ENCODE measurements at places on chromosomes 6 and 20. TPM values are rescaled to one million over a fixed set of nuclear protein-coding genes. Genes with fewer than 3 reads are reported as not detected.
A peak's percentile ranks its signal among the peaks of the same experiment; 100 is the strongest.

GRCh38 chr20:23639490-23639958 lies 1.8 kb upstream of the CST3 start:
- no peak for DNase-seq

DNA sequence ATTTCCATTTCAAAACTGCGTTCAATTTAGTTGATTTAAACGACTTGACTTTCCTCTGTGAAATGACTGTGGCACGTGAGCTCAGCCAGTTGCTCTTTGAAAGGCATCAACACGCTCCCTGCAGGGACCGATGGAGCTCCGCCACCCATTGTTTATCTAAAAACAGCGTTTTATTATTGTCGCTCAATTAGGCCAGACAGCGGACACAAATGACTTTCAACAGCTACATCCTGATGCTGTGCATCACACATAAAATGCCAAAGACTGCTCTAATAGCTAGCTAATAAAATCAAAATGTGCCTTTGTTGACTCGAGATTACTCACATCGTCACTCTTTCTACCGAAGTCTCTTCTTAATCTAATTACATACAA lies 332.5 kb downstream of the CD83 start:
- DNase-seq: no peak

DNA sequence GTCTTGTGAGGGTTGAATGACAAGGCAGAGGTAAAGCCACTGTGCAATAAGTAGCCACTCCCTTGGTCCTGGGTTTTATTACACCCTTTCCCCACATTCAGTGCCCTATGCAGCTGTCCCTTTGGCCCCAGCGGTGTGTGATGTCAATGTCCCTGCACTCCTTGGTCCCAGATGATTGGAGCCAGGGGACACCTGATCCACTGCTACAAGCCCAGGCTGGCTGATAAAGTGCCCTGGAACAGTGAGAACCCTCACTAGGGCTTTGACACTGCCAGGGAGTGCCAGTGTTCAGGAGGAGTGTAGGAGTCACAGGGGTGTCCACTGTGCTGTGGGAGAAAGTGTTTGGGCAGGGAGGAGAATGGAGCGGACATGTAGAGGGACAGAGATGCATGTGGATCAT lies 30.4 kb downstream of the GABRR1 start:
- DNase-seq: no peak

- no peak for DNase-seq
These were observed 7.3 kb downstream of the SCML4 start for GRCh38 chr6:107816818-107817217.

DNA sequence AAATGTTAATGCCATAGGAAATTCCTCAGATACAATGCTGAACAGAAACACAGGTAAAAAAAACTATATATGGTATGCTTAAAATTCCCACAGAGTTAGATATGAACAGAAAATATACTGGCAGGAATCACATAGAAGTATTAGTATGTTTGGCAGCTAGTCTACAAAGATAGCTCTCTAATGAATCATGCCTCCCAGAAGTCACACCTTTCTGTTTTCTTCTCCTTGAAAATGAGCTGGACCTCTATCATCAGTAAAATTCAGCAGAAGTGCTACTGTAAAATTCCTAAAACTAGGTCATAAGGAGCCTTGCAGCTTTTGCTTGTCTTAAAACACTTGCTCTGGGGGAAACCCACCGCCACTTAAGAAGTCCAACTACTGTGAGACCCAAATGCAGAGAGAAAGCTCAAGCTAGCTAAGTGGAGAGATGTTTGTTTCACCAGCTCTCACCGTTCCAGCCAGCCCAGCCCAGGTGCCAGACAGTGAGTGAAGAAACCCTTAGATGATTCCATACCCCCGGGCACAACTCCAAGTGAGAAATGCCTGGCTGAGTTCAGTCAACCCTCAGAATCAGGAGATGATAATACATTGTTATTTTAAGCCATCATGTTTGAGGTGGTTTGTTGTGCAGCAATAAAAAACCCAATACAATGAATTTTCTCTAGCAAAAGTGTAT lies 43.0 kb downstream of the TSPYL4 start:
- DNase-seq: peak; percentile 55

DNA sequence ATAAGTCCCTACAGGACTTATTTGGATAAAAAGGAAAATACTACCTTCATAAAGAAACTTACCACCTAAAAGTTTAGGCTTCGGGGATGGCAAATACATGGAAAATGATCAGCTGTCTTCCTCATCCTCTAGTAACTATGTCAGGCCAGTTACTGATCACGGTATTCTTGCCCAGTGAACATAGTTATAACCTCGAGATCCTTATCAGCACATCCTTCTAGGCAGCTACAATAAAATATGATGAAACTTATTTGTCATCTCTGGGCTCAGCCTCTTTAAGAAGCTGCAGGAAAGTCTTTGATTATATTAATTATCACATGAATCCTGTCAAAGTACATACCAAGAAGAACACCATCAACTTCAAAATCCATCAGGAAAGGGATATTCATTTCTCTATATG lies 41.8 kb downstream of the SF3B5 start:
- no peak for DNase-seq

GRCh38 chr6:43733471-43734293 lies 36.3 kb upstream of the VEGFA start:
- DNase-seq: no peak

DNA sequence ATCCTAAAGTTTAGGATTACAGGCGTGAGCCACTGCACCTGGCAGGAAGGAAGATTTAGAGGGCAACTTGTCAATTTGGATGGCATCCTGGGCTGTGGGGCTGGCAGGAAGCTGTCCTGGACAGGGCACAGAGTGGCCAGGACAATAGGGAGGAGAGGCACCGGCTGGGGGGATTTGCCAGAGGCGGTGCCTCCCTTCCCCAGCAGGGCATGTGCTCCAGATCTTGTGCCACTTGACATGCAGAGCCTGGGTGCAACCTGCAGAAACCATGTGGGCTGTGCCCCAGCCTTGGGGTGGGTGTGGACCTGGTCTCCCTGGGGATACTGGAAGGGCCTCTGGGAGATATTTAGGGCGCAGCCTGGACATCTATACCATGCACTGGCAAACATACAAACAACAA lies 58.6 kb upstream of the EEF1A1 start:
- no peak for DNase-seq

DNA sequence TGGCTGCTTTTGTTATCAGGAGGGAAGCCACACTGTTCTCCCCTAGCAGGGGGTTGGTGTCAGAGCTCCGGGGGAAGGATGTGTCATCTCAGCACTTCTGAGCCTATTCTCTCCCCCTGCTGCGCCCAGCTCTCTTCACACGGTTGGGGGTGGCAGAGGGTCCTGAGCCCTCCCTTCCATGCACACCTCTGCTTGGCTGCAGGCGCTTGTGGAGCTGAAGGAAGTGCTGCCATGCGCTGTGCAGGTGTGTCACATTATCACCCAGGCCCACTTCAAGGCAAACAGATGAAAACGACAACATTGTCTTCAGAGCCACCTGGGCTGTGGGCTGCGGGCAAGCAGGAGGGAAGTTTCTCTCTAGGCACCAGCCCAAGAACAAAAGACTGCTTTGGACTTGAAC lies 263.4 kb downstream of the BMP7 start:
- DNase-seq: no peak

DNAH8 gene
- total RNA-seq: 0.03 TPM

DNA sequence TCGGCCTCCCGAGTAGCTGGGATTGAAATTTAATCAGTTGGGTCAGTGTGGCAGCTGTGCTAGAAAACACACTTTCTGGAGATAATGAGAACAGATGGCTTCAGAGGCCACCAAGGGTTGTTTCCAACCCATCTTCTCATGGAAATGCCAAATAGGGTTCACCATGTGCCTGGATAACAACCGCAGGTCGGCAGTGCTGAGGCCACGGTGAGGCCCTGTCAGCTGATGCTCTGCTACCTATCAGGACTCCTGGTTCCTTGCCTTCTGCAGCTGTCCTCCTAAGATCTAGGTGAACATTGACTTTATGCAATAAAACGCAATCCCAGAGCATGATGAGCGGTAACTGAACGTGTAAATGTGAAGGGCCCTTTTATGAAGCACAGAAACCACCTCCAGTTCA lies 139.3 kb upstream of the SNX9 start:
- no peak for DNase-seq

MOG gene
- not detected for total RNA-seq

GRCh38 chr6:68575765-68576439 lies 59.2 kb upstream of the ADGRB3 start:
- peak; percentile 29 for DNase-seq

DNA sequence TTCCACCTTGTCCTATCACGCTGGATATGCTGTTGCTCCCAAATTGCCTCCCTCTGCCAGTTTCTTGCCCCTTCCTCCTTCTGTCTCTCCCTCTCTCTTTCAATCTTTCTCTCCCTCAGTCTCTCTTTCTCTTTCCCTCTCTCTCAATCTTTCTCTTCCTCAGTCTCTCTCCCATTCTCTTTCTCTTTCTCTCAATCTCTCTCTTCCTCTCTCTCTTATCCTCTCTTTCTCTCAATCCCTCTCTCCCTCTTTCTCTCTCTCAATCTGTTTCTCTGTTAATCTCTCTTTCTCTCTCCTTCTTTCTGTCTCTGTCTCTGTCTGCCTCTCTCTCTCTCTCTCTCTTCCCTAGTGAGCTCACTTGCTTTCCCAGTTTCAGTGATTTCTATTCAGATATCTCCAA lies 245.8 kb downstream of the ESR1 start:
- no peak for DNase-seq

- DNase-seq: no peak
These were observed 93.7 kb downstream of the PROKR2 start for GRCh38 chr20:5222919-5223634.

DNA sequence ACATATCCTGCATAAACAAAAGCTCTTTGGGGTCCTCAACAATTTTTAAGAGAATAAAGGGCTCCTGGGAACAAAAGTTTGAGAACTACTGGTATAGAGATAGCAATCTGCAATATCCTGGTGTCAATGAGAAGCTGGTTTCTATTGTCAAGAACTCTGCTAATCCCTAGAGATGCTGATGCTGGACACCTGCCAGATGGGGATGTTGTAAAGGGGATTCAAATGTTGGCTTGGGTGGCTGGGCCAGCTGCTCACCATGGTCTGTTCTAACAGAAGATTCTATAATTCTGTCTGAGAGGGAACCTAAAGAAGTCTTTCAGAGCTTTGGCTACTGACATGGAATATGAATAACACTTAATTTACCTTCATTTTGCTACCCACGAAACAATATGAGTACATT lies 137.8 kb downstream of the BTBD9 start:
- DNase-seq: no peak

DNA sequence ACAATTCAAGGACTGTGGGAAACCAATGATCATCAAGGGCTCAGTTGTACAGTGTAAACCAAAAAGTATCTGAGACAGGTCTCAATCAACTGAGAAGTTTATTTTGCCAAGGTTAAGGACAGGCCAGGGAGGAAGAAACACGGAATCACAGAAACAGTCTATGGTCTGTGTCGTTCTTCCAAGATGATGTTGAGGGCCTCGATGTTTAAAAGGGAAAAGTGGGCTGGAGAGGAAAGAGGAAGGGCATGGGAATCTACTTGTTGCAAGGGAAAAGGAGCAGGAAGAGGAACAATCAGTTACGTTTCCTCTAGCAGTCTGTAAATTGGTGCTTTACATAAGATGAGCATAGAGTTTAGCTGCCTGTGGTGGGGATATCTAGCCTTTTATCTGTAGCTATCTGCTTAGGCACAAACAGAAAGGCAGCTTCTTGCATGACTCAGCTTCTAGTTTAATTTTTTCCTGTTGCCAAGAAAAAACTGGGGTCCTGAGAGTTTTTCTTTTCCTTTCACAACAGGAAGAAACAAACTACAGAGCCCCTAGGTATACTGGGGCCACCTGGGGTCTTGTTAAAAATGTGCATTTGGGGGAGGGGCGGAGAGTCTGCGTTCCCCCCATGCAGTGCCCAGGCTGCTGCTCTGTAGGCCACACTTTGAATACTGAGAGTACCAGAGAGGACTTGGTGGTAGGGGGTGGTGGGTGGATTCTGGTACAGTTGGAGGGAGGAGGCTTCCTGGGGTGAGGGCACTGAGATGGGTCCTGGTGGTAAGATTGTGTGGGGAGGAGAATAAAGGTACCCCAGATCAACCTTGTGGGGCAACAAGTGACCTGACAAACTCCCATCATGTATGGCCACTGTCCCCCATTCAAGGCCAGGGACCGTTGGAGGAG lies 35.3 kb upstream of the EZR start:
- DNase-seq: no peak

- DNase-seq: no peak
These were observed 33.9 kb upstream of the BCLAF1 start for GRCh38 chr6:136323431-136324112.

- peak; percentile 90 for DNase-seq
These were observed 541 bp downstream of the SNX21 start for GRCh38 chr20:45833883-45834796.

DNA sequence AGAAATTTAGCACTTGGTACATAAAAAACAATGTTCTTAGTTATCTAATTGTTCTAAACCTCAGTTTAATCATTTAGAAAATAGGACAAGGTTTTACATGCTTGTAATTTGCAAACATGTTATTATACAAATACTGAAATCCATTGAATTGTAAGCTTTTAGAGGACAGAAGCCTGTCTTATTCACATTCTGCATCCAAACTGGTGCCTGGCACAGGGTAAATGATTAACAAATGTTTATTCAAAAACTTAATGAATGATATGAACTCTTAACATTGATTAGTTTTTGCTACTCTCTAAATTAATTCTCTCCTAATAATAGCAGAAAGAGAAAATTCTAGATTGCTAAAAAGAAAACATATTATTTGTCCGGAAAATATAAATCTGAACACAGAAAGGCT lies 58.4 kb upstream of the MCM9 start:
- DNase-seq: no peak

DNA sequence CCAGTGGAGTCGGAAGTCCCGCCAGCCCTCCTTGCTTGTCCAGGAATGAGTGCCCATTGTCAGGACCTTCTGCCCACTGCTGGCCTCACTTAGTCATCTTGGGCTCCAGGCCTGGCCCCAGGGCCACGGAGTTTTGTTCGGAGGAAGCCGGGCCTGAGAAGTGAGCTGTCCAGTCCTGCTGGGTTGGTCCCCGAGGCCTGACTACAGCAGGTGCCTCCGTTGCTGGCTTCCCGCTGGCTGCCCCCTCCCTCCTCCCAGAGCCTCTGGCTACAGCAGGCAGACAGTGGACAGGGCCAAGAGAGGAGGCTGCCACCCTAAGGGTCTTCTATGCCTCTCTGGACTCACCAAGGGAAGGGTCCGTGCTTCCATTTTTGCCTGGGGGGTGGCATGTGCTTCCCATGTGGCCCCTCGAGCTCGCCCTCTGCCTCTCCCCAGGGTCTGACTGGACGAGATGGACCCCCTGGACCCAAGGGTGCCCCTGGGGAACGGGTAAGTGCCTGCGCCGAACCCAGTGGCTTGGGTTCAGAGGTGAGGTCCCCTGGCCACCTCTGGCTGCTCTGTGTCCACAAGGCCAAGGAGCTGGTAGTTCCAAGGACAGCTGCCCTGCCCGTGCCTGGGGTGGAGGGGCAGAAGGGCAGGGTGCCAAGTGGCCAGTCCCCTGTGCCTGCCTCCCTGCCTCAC lies 2.8 kb downstream of the COL9A3 start:
- DNase-seq: no peak
